ENCODE measurements at places on chromosomes 12 and 14. TPM values are rescaled to one million over a fixed set of nuclear protein-coding genes. Genes with fewer than 3 reads are reported as not detected.

Gene SALL2
- 1.2 TPM for total RNA-seq

Gene POTEG
- total RNA-seq, result not detected

Gene PRR4
- 3.1 TPM for total RNA-seq

Gene CLEC6A
- not detected for total RNA-seq

Gene ADCY6
- 11.4 TPM for total RNA-seq

Gene MFAP5
- total RNA-seq, result 0.07 TPM

Gene OAS1
- total RNA-seq, result 61.1 TPM

Gene SMIM41
- total RNA-seq, result not detected

Gene COA8
- total RNA-seq, result 52.6 TPM

Gene NPC2
- 208 TPM for total RNA-seq

Gene MANSC4
- not detected for total RNA-seq

Gene PLEKHG7
- not detected for total RNA-seq

Gene AICDA
- 0.05 TPM for total RNA-seq

Measured in A549 treated with DMSO at 1 μM for 4 hours (cell line).